ENCODE measurements at places on chromosomes 16 and 17. TPM values are rescaled to one million over a fixed set of nuclear protein-coding genes. Genes with fewer than 3 reads are reported as not detected.

DNA sequence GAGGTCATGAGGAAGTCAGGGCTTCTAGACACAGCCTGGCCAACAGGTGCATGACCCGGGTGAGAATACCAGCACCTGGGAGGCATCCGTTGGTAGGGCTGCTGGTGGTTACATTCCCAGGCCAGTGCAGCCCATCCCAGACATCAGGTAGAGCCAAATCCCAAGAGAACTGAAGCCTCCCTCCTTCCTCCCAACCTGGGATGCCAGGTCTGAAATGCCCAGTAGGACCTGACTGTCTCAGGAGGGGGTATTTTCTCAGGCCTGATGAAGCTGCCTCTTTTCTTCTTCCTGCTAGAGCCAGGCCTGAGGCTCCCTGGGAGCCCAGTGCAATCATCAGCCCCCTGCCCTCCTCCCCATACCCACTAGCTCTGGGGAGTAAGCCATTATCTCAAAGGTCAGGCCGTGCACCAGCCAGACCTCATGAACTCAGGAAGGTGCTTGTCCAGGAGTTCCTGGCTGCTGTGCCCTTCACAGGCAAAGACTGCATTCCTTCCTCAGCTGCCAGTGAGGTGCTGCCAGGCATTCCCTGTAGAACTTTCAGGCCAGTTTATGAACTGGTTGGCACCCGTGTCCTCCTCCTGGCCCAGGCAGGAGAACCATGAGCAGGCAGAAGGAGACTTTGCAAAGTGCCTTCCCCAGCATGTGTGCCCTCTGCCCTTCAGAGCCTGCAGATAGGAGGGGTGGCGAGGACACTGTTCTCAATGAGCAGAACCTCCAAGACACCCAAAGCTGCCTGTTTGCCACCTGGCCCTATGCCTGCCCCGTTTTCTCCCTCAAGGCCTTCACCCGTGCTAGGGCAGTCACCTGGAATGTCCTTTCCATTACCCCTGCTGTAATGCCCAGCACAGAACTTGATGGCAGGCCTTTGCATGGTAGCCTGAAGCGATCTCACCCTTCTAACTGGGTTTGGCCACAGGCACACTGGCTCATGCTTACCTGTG lies 7.6 kb downstream of the TBX2 start:
- no peak for DNase-seq

GRCh38 chr17:8909586-8910270 lies 42.3 kb upstream of the PIK3R6 start:
- DNase-seq = no peak

DNA sequence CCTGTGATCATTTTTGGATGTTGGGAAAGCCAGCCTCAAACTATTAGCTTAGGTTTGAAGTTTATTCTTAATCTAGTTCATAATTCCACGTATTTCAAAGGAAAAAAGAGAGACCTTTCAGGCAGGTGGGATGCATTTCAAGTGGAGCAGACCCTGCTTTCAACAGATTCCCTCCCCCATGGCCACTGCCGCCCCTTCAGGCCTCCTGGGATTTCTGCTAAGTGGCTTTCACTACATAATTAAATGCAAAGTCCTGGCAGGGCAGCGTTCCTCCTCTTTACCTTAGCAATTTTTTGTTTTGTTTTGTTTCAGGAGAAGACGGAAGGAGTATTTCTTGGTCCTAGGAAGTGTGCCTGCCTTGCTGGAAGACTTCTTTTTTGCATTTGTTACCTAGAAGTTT lies 36.6 kb downstream of the MAF start:
- DNase-seq = no peak

- DNase-seq = no peak
Measured at GRCh38 chr17:82687871-82688270, 10.6 kb downstream of the RAB40B start.

DNA sequence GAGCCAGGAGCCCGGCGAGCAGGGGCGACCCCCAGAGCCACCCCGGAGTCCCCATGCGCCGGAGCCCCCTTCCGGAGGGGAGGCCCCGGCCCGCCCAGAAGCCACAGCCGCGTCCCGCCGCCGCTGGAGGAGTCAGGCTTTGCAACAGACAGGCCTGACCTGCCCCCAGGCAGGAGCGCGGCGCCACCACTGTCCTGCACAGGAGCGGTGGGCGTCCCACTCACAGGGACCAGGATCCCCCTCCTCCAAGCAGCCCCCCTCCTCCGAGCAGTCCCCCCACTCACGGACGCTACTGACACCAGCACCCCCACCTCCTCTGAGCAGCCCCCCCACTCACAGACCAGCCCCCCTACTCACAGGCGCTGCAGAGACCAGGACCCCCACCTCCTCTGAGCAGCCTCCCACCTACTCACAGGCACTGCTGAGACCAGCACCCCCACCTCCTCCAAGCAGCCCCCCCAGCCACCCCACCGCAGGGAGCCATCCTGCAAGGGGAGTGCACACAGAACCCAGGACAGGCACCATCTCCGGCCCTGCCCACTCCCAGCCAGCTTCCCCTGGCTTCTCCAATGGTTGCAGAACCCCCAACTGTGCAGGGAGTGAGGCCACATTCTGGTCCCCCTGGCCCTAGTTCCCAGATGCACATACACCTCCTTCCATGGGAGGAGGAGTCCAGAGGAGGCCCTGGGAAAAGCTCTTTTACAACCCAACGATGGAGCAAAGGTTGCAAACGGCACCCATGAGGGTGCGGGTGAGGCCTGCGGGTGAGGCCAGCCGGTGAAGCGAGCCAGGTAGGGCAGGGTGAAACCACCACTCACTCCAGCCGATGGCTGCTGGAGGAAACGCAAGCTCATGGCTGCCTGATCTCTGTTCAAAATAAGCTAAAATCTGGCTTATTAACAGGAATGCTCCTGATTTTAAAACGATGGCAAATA lies 69.9 kb downstream of the ABR start:
- DNase-seq = no peak

- DNase-seq = no peak
Measured at GRCh38 chr16:86554599-86554916, 477 bp downstream of the MTHFSD start.

- DNase-seq = no peak
Measured at GRCh38 chr16:90026135-90026534, 6.9 kb upstream of the DBNDD1 start.

GRCh38 chr17:49082231-49082630 lies 50.3 kb upstream of the B4GALNT2 start:
- no peak for DNase-seq

- no peak for DNase-seq
Measured at GRCh38 chr17:41538565-41538991, 10.5 kb upstream of the KRT19 start.

DNA sequence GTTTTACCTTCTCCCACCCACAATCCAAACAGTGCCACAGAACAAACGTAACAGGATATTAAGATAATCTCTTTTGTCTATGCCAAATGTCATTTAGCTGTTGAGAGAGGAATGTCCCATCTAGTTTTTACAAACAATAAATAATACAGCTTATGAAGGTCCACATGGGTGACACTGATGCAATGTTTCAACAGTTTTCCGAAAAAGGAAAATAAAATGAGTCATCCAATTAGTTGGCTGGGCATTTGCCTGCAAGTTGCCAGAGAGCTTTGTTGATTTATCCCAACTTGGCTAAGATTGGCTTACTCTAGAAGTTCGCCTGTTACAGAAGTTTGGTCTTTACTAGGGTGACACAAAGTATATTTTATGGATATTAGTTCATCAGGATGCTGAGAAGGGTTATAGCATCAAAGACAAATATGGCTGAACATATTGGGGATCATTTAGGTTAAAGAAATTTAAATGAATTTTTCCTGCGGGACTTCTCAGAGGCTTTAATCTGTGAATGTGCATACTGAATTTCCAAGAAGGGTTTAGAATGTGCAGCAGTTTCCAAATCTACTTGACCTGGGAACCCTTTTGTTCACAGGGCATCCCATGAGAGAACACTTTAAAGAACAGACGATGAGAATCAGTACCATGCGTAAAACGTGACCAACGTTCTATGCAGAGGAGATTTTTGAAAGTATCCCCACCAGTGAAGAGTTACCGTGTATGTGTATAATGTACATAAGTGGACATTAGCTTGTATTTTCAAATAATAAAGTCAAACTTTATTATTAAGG lies 73.1 kb downstream of the CDH13 start:
- no peak for DNase-seq

DNA sequence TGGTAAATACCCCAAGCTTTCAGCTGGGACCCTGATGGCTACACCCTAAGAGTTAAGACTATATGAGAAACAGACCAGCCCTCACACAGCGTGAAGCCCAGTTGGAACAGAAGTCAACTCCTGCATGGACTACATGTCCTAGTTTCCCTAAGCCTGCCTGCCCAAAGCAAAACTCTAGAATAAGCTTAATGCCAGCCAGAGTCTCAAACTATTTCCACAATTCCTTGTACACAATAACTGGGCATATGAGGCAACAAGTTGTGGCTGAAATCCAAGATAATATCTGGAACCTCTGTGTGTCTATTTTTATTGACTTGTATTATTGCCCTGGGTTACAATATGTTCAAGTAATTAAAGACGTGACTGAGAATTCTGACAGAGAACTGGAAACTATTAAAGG lies 19.4 kb downstream of the MYH10 start:
- DNase-seq = no peak

- no peak for DNase-seq
Measured at GRCh38 chr17:78001182-78001581, 42.7 kb downstream of the TNRC6C start.

DNA sequence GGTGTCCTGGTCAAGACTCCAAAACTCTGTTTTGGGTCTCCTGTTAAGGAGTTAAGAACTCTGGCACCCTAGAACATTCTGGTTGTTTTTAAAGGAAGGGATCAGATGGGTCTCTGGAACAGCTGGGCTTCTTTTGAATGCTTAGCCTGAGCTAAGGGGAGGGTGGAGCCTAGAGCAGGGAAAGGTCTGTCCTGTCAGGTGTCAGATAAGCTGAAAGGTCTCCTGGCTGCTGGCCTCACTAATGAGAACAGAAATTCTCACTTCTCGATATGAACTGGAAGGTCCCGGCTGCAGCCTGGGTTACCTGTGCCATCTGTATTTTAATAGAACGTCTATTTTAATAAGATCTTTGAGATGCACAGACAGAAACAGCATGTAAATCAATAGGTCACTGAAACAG lies 69.0 kb downstream of the RAP1GAP2 start:
- no peak for DNase-seq

- DNase-seq = no peak
Measured at GRCh38 chr16:50509521-50510341, 38.5 kb upstream of the NKD1 start.

The GFAP gene
- 2,649 TPM for polyA plus RNA-seq

The AARS1 gene
- 109 TPM for polyA plus RNA-seq

The HOXB4 gene
- polyA plus RNA-seq = 13.5 TPM

The NPIPB13 gene
- 32.5 TPM for polyA plus RNA-seq

The TMEM92 gene
- polyA plus RNA-seq = 3.0 TPM

The GPR139 gene
- polyA plus RNA-seq = 3.8 TPM

The RBFOX1 gene
- 165 TPM for polyA plus RNA-seq

The TLE7 gene
- polyA plus RNA-seq = not detected

Data from spinal cord (tissue), 10 donors.